Activated CD8-positive, alpha-beta T cell treated with anti-CD3 and anti-CD28 coated beads for 36 hours (primary cell): ENCODE measurements at places on chromosomes 7 and 10.

DNA sequence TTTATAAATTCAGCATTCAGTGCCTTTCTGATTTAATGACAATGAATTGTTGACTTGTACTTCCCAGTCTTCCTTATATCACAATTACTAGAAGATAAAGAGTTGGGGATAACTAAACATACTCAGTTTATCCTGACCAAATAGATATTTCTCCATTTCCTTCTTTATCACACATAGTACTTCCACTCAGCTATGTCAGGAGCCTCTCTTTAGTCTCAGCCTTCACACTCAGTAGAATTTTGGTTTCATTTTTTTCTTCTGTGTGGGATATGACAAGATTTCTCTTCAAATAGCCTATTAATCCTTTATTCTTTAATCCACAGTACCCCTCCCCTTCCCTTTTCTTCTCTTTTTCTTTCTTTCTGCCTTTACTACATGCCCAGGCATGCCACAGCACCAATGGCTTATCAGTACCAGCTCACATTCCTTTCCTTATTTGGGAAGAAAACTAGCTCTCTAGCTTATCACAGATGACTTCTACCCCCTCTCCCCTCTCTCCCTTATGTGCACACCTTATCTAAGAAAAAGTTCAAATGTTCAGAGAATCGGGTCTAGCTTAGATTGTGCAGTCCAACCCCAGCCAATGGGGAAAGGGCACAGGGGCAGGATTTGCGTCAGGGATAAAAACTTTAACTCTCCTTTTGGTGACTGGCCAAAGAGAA, 109.0 kb downstream of the PHF14 start:
- no peak for DNase-seq

DNA sequence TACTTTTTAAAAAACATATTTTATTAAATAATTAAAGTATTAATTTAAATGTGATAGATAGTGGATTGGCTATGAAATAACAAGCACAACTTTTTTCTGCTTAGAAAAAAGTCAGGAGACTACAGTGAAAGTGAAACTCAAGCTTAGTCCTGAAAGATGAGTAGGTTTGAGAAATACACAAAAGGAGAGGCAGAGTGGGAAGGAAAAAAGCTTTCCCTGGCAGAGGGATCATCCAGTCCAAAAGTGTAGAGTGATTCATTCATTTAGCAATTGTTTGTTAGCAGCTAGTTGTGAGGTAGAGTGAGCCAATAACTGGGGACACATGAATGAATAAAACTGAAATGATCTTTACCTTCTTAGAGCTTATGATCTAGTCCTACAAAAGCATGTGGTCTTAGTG, 93.5 kb downstream of the FOXP2 start:
- DNase-seq = no peak

GRCh38 chr10:34323192-34323591, 491.9 kb downstream of the PARD3 start:
- DNase-seq = no peak

- no peak for DNase-seq
These were observed 13.3 kb downstream of the TMEM72 start for GRCh38 chr10:44924261-44925040.

DNA sequence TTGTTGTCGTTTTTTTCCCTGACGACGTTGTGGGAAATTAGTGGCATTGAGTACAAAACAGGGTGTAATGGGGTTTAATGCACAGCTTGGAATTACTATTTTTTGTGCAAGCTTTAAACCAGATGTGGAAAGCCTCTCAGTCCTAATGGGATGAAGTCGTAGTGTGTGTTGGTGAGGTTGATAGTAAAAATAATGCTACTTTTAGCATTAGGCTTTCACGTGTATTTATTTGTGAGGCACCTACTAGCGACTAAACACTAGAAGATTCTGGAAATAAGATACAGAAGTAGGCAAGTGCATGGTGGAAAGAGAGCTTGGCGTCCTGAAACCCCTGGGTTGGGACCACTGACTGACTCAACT, 588 bp upstream of the ORC5 start:
- no peak for DNase-seq

DNA sequence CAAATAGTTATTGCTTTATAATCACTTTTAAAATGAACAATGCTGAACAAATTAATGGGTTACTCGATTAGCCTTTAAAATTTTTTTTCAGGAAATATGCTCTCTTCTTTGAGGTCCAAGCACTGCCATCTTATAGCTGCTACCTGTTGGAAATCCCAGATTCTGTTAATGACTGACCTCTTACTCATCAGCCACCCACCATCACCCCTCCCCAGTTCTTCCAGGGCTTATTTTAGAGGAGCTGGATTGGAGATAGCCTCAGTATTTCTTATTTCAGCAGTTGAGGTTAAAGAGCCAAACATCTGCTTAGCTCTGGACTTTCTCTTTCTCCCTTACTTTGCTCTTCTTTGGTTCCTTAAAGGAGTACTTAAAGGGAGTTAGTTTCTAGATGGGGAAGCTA, 420.0 kb downstream of the EXOC4 start:
- DNase-seq = no peak

DNA sequence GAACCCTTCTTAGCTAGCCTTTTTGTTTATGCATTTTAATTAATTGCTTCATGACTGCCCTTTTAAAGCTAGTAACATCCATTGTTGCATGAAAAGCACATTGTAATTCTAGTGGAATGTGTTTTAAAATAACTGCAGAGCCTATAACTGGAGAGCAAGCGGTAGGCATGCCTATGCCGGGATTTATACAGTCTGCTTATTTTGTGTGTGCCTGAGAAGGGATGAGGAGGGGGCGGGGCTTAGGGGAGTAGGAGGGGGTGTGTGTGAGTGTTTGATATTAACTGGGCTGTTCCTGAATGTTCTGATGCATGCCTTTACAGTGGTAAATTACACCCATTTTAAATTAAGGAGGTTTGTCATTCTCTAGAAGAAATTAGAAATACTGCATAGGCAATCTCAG, 208.1 kb downstream of the TCF7L2 start:
- no peak for DNase-seq

GRCh38 chr10:14185316-14186045, 145.2 kb downstream of the FRMD4A start:
- DNase-seq = peak; percentile 79

- no peak for DNase-seq
These were observed 191.7 kb downstream of the CXCL12 start for GRCh38 chr10:44193166-44193565.

GRCh38 chr10:6978187-6978627, 398.1 kb upstream of the PRKCQ start:
- no peak for DNase-seq

- DNase-seq = no peak
These were observed 607.8 kb downstream of the PTPRN2 start for GRCh38 chr7:157979636-157980340.

DNA sequence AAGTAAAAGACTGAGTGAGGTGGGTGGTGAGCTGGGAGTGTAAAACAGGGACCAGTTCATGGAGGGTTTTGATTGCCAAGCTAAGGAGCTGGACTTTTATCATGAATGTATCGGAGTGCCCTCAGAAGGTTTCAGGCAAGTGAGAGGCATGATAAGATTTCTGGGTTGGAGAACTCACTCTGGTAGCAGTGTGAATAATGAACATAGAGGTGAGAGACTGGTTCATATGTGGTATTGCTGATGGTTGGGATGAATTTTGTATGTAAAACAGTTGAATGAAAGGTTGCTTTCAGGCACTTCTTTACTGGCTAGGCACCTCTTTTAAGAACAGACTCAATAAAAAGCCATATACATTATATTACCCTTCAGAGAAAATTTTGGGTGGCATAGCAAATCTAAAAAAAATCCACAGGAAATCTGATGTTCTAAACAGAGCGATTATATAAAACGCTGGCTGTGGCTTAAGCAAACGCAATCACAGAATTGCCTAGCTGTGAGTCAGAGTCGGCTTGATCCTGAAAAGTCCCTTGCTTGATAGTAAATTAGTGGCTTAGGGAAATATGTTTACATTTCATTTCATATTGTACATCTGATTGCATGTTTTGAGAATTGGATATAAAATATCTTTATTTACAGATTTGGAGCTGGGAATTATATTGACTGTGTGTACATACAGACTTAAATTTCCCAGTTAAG, 92.9 kb upstream of the HDAC9 start:
- DNase-seq = no peak

DNA sequence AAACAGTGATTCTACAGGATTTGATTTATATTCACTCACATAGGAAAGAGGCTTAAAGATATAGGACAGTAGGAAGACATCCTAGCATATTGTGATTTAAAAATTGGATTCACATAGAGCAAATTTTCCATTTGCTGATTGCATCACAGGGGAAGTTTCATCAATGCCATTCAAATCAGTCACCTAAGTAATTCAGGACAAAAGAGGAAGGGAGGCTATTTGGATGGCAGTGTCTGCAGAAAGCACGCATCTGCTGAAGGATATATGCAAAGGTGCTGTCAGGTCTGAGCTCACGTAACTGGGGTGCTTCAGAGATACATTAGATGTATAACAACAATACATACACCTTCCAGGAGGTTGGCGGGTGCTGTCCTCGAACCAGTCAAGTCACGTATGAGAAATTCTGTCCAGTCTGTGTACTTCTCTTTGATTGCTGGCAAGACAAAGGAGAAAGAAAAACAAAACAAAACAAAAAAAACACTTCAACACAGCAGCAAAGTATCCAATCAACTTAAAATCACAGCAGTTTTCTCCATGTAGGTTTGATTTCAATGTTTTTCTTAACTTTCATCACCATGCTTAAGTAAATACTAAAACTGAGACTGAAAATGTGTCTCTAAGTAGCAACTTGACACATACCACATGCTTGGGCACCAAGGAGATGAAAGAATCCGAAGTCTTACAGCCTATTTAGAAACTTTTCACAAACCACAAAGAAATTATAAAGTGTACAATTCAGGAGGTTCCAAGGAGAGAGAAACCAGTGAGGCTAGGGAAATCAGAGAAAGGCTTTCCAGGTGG, 125.1 kb downstream of the SFMBT2 start:
- no peak for DNase-seq

- DNase-seq = no peak
These were observed 48.2 kb downstream of the ARMH3 start for GRCh38 chr10:102007796-102008195.

DNA sequence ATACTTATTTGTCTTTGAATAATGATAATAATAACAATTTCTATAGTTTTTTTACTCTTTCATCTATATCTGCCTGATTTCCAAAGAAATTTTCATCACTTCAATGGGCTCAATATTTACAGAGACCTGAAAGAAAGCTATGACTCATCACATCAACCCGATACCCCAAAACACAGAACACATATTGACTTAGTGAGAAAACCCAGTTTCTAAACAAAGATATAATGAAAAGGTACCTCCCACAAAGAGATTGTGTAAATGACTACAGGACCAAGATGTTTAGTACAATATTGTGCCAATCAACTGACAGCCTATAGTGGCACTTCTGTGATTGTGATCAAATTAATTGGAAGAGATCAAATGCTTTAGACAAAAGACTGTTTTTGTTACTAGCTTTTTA, 133.9 kb downstream of the PCDH15 start:
- DNase-seq = no peak

DNA sequence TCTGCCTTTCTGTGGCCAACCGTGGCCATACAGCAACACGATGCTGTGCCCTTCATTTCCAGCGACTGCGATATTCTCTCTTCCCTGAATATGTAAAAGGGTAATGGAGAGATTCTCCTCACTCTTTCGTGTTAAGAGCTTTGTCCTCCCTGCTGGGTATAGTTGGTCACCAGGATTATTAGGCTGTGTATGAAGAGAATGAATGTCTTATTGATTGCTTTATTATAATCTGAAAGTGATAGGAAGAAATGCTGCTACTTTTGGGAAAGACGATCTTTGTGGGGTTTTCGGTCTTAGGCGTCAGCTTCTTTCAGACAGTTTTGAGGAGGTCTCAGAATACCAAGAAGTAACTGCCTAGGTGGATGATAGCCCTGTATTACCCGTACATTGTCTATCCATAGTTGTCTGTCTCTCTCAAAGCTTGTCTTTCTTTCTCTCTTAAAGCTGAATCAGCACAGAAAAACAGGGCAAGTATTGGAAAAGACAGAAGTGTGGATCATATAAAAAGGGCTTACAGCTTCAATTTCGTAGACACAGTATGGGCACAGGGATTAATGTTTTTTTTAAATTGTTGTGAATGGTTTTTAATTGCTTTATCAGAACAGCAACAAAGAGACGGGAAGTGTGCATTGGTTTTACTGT, 1.2 kb downstream of the AHCYL2 start:
- DNase-seq = peak; percentile 22

DNA sequence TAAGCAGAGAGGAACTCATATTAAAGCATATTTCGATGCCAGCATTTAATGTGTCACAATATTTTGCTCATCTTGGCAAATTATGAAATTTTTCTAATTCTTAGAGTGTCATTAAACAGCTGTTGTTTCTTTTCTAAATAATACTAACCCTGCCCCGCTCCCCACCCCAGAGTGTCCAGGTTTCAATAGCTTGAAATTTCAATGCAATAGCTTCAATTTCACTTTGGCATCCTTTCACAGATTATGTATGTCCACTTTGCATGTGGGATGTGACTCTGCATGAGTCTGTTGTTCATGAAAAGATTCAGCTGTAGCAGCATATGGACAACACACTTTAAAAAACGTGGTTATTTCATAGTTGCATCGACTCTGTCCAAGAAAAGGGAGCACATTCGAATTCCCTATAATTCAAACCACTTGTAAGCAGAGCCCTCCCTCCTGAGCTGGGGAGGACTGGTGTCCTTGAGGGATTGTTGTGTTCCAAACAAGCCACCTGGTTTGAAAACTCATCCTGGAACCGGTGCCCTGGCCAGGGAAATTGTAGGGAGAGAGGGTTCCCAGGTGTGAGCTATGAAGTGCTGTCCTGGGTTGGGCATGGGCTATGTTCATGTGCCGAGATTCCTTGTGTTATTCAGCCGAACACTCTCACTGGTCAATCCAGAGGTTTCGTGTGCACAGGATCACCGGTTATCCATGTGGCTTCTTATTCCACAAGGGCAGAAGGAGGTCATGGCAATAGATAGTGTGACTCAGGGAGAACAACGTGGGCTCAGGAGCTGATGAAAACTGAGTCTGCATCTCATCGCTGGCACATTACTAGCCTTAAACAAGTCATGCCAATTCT, 64.6 kb upstream of the CREB5 start:
- no peak for DNase-seq

DNA sequence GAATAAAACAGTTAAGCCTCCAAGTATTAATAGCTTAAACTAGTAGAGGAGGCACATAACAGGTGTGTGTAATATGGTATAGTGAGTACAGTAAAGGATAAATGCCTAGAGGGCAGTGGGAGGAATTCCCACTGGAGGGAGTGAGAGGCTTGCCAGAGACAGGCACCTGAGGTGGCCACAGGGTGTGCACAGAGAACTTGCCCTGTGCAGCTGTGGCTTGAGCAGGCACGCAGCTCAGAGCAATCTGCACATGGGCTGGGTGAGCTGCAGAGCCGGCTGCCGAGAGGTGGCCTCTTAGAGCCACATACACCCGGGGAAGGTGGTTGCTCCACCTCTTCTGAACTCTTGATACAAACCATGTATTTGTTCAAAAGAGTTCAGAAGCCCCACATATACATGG, 237.1 kb downstream of the COBL start:
- no peak for DNase-seq
